CD4-positive, alpha-beta T cell treated with Interleukin-6 for 4 hours (primary cell): ENCODE measurements at places on chromosomes 11 and 22.

- DNase-seq, result no peak
Measured at GRCh38 chr11:15233371-15234165, 118.8 kb downstream of the INSC start.

DNA sequence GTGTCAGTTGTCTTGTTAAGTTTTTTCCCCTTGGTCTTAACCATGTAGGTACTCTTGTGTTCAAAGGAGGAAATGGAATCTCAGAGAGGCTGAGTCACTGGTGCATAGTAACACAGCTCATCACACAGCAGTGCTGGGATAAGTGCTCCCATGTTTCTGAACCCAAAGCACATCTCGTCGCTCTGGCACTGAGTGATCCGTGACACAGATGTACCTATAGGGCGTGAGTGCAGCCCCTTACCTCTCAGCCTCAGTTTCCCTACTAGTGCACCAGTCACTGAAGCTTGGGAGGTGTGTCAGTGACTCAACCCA lies 234.0 kb downstream of the ST3GAL4 start:
- DNase-seq, result no peak

GRCh38 chr11:57387289-57388030 lies 3.0 kb downstream of the PRG2 start:
- DNase-seq, result no peak

DNA sequence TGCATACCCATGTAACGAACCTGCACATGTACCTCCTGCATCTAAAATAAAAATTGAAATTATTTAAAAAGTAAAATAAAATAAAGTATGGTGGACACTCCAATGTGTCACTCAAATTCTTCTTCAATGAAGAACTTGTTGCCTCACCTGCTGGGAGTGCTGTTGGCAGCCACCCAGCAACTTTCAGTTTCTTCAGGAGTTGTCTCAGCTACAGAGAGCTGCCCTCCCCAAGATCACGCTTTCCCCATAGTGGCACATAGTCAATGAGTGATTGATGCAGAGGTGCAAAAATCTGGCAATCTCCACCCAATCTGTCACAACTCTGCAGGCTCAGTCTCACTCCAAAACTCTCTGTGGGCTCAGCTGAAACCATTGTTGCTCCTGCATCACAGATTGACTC lies 92.3 kb upstream of the C11orf87 start:
- DNase-seq, result no peak

- no peak for DNase-seq
Measured at GRCh38 chr11:110298301-110298765, 1.9 kb upstream of the RDX start.

DNA sequence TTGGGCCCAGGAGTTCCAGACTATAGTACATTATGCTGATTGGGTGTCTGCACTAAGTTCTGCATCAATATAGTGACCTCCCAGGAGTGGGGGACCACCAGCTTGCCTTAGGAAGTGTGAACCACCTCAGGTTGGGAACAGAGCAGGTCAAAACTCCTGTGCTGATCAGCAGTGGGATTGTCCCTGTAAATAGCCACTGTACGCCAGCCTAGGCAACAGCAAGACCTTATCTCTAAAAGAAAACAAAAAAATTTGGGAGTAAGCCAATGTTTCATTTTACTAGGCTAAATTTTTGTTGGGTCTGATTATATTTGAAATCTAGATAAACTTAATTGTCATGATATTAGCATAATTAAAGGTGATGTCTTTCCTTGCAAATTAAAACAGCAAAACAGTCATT lies 3.4 kb downstream of the DEPDC5 start:
- DNase-seq, result no peak

GRCh38 chr11:130120045-130120444 lies 39.5 kb upstream of the ST14 start:
- DNase-seq, result no peak

- DNase-seq, result peak; percentile 81
Measured at GRCh38 chr22:38214302-38215056, 12.7 kb downstream of the MAFF start.

DNA sequence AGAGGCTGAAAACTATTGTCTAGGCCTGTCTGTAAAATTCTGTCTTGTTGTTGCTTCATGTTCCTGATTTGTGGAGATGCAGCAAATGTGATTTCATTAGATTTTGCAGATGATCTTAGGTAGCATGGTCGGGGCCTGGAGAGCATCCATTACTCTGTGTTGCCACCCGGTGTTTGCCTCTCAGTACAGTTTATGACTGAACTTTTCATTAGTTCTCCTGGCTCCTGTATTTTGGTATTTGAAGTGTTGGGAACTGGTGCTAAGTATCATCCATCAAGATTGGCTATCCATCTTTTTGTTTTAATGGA lies 7.7 kb downstream of the YWHAH start:
- no peak for DNase-seq

DNA sequence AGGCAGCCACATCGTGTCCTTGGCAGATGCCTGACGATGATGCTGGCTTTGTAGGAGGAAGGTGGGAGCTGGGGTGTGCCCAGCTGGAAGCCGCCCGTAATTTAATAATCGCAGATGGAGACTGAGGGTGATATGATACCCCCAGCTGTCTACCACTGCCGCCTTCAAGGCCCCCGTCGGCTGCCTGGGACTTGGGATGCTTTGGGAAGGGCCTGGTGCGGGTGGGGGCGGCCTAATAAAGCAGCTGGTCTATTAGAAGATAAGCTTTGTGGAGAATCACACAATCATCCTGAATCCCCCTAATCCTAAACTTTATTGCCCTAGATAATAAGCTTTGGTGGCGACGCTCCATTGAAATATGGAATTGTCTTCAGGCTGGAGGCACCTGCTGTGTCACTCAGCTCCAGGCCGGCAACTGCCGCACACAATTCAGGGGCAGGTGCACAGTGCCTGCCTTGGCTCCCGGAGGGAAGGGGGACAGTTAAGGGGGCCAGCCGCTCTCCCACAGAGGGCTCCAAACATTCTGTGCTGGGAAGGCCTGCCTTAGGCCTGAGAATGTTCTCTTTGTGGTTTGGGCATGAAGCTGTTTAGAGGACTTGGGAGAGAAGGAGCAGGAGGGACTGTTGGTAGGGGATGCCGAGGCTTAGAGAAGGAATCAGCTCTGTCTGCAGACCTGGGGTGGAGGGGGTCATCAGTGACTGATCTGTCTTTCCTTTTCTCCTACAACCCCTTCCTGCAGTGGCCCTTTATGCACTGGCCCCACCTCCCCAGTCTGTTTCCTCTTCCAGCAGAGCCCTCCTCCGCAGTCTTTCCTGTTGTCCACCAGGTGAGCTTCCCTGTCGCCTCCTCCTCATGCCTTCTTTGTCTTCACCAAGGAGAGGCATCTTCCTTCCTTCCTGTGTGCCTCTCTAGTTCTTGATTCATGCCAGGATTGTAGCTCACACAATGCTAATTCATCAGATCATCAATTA lies 65.3 kb downstream of the ARL14EP start:
- no peak for DNase-seq

DNA sequence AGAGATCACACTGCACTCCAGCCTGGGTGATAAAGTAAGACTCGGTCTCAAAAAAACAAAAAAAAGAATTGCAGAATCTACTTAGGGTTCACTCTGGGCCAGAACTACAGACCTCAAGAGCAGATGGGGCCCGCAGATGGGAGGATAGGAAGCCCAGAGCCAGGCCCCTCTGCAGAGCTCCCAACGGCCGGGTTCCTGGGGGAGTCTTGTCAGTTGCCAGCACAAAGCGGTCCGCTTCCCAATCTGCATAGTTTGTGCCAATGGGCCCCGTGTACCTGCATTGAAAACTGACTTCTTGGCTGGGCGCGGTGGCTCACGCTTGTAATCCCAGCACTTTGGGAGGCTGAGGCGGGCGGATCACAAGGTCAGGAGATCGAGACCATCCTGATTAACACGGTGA lies 1.7 kb upstream of the CHID1 start:
- no peak for DNase-seq

- DNase-seq, result peak; percentile 8
Measured at GRCh38 chr22:19723983-19724827, 866 bp downstream of the GP1BB start.

DNA sequence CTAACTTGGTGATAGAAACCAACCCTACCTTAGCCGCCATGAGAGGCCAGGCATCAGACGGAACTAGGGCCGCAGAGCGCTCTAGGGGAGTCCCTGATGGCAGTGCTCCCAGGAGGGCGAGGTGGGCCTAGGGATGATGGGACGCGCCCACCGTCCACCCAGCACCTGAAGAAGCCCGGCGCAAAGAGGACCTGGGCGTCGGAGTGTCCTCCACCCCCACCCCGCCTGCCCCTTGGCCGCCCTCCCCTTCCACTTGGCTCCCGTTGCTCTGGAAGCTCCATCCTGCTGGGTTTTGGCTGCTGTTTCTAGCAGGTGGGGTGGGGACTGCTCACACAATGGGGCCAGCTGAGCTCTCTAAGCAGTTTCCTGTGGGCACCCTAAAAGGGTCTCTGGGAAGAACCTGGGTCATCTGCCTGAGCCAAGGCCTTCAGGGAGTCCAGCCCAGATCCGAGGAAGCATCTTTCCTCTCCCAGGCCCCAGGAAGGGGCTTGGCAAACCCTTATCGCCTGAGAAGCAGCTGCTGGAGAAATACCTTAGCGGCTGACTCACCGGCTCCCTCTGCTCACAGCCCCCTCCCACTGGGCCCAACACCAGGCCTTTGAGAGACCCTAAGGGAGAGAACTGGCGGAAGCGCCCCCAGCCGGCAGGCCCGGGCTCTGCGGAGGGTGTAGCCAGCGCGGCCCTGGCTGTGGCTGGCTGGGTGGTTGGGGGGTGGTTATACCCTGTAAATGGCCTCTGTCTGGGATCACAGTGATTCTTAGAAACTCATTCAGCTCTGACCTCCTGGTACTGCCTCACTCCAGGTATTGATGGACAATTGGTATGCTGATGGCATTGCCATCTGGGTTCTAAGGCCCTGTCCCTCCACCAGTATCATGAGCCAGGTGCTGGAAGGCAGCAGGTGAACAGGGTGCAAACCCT lies 19.3 kb downstream of the CREB3L1 start:
- no peak for DNase-seq

GRCh38 chr22:26082866-26083265 lies 86.4 kb upstream of the SEZ6L start:
- DNase-seq, result no peak

GRCh38 chr22:37496651-37497050 lies 10.5 kb upstream of the MFNG start:
- DNase-seq, result no peak

DNA sequence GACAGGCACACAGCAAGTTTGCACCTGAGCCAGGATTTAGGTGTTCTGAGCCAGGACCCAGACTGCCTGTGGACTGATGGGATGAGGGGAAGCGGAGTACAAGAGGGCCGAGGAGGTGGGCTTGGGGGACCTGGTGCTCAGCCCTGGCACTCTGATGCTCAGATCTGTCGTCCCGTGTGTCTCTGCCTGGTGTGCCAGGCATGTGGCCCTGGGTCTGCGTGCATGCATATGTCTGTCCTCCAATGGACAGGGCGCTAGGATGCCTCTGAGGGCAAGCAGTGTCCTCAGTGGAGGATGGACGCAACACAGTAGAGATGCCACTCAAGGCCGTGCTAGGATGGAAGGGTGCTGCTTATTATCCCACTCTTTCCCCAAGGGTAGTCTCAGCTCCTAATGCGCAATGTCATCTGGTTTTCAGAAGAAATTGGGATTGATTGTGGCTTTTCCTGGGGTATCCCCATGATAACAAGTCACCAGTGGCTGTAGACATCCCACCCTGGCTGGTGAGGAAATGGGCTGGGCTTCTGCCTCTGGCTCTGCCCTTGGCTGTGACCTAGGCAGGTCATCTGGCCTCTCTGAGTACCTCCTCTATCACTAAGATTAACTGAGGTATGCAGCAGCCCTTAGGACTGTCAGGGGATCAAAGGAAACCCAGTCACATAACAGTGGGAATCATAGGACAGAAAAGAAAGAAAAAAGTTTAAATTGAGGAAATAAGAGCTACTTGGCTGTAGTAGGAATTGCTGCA lies 35.7 kb upstream of the SUSD2 start:
- no peak for DNase-seq

DNA sequence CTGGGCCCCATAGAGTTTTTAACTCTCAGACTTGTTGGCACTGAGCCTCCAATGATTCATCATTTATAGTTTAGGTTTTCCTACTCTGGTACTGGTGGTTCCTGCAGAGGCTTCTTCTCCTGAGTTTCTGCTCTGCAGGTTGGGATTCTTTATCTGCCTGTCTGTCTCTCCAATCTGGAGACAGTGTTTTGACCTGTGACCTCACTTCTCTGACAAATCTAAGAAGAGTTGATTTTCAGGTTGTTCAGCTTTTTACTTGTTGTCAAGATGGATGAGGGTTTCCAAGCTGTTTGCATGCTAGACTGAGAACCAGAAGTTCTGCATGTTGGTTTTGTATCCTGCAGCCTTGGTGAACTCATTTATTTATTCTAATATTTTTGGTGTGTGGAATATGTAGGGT lies 63.9 kb downstream of the JAM3 start:
- DNase-seq, result no peak

DNA sequence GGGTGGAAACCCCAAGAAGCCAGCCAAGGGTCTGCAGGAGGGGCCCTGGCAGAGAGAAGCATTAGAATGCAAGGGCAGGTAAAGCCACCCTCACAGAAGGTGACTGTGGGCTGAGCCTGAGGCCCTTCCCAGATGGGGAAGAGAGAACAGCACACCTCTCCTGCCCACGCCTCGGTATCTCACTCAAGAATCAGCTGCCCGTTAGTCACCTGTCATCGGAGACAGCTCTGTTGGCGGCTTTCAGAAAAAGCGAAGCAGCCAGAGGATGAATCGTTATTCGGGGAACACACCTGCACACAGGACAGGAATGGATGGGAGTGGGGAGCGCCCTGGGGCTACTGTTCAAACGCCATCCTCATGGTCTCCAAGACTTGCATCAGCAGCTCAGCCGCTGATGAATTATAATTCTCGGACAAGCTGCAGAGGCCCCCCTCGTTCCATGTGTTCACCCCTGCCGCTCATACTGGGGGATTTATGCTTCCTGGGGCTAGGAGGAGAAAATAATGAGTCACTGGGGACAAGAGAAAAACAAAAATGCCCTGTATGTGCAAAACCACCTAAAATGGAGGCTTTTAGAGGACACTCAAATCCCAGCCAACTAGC lies 21.6 kb upstream of the TMA7B start:
- peak; percentile 66 for DNase-seq

- DNase-seq, result no peak
Measured at GRCh38 chr22:40265783-40266182, 80.5 kb upstream of the ADSL start.

GRCh38 chr11:21602699-21603098 lies 590.2 kb upstream of the ANO5 start:
- no peak for DNase-seq

GRCh38 chr11:12518606-12519385 lies 141.4 kb downstream of the PARVA start:
- no peak for DNase-seq

DNA sequence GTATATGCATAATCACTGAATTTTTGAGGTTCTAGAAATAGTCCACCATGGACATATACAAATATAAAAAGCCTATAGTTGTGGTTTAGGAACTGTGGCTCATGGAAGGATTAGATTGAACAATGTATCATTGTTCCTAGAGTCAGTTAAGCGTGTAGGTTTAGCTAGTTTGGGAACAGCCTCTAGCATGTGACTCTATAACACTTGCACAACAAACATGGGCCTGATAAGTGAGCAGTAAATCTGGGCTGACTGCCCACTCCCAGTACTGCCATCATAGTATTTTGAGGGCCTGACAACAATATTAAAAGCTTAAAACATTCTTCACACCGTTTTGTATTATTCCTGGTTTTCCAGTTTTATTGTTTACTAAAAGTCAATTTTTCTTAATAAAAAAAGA lies 47.0 kb downstream of the YAP1 start:
- DNase-seq, result no peak

- no peak for DNase-seq
Measured at GRCh38 chr11:64120951-64121569, 44.9 kb downstream of the MACROD1 start.

- DNase-seq, result no peak
Measured at GRCh38 chr22:45254789-45255278, 14.1 kb upstream of the KIAA0930 start.
